ENCODE measurements at places on chromosomes 12 and 14. TPM values are rescaled to one million over a fixed set of nuclear protein-coding genes. Genes with fewer than 3 reads are reported as not detected.

DNA sequence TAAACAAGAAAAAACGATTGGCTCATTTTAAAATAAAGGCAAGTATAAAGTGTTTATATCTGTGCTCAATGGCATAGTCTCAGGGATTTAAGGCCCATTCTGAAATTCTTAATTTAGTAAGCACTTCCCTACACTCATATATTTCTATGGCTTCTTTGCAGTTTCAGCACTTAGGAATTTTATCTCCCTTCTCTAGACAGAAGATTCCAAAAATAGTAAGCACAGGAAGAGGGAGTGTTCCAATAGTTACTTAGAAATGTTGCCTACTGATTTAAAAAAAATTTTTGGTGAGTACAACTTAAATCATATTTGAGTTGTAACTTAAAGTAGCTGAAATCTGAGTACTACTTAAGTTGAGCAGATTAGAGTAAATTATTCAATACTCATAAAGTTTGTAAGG is 19.8 kb downstream of the INSM2 start:
- no peaks in the 10 kb centered on the region for H3K27me3 ChIP-seq
- no peak overlapping the region for H3K27ac ChIP-seq
- H3K4me3 ChIP-seq: no peak overlapping the region

GRCh38 chr12:41724216-41724615 is 420.5 kb downstream of the GXYLT1 start:
- no peaks in the 10 kb centered on the region for H3K4me1 ChIP-seq
- H3K4me3 ChIP-seq: no peak overlapping the region
- H3K27ac ChIP-seq: no peak overlapping the region
- peaks cover 4% of the 10 kb centered on the region for H3K27me3 ChIP-seq

DNA sequence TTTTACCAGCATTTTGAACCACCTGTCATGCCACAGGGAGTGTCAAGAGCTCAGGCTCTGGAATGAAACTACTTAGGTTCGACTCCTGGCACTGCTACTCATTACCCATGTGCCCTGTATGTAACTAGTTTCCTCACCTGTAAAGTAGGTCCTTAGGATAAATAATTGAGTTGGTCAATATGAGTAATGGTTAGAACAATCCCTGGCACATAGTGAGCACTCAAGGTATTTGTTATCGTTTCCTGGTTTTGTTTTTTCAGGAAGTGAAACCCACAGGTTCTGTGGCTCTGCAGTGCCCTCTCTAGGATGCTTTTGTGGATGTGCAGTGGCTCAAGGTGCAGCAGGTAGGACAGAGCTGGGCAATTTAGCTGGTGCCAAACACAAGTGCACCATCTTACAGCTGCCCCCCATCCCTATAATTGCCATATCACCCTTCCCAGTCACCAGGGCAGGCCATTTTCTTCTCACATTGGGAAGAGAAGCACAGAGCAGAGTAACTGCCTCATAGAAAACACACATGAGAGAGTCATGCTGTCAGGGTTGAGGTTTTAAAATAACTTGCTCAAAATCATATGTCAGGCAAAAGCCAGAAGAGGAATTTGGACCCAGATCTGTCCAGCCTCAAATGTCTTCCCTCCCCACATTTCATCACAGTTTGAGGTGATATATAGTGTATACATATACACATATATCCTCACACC is 297.5 kb downstream of the RPAP3 start:
- H3K4me1 ChIP-seq: peaks cover 18% of the 10 kb centered on the region
- H3K36me3 ChIP-seq: no peaks in the 10 kb centered on the region
- H3K27ac ChIP-seq: peak overlapping the region; percentile 20
- no peak overlapping the region for H3K4me3 ChIP-seq
- DNase-seq: peak; percentile 76
- no peaks in the 10 kb centered on the region for H3K27me3 ChIP-seq

DNA sequence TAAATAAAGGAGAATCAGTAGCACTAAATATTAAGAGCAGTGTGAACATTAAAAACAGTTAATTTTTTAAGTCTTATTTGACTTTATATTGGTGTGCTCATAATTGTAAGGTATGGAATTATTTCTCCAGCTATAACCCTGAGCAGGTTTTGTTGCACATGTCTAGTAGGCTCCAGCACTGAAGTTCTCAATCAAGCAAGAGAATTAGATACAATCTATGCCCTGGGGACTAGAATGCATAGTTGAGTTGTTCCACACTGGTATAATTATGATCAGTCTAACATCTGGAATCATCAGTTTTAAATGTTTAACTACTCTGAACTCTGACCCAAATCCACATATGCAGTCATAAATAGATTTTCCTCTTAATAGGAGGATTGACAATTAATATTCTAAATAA is 257.8 kb upstream of the ARHGAP5 start:
- peaks cover 24% of the 10 kb centered on the region for H3K36me3 ChIP-seq
- H3K4me3 ChIP-seq: no peak overlapping the region
- H3K4me1 ChIP-seq: no peaks in the 10 kb centered on the region

The KRT75 gene
- not detected for polyA plus RNA-seq

The PTPN21 gene
- not detected for polyA plus RNA-seq

The RAD9B gene
- polyA plus RNA-seq: 1.2 TPM

The CCDC177 gene
- not detected for polyA plus RNA-seq

The PMEL gene
- 0.38 TPM for polyA plus RNA-seq
